ENCODE measurements at places on chromosomes 1 and 21. TPM values are rescaled to one million over a fixed set of nuclear protein-coding genes. Genes with fewer than 3 reads are reported as not detected.
A peak's percentile ranks its signal among the peaks of the same experiment; 100 is the strongest.

DNM3 gene
- not detected for total RNA-seq

- no peak for DNase-seq
Observed at GRCh38 chr1:160753594-160753993, 14.5 kb downstream of the SLAMF7 start.

GRCh38 chr1:243819438-243819839 lies 30.6 kb downstream of the AKT3 start:
- DNase-seq, result no peak

- no peak for DNase-seq
Observed at GRCh38 chr1:189678779-189679178, 798.9 kb downstream of the BRINP3 start.

- no peak for DNase-seq
Observed at GRCh38 chr21:16377120-16377658, 647.4 kb downstream of the USP25 start.

DNA sequence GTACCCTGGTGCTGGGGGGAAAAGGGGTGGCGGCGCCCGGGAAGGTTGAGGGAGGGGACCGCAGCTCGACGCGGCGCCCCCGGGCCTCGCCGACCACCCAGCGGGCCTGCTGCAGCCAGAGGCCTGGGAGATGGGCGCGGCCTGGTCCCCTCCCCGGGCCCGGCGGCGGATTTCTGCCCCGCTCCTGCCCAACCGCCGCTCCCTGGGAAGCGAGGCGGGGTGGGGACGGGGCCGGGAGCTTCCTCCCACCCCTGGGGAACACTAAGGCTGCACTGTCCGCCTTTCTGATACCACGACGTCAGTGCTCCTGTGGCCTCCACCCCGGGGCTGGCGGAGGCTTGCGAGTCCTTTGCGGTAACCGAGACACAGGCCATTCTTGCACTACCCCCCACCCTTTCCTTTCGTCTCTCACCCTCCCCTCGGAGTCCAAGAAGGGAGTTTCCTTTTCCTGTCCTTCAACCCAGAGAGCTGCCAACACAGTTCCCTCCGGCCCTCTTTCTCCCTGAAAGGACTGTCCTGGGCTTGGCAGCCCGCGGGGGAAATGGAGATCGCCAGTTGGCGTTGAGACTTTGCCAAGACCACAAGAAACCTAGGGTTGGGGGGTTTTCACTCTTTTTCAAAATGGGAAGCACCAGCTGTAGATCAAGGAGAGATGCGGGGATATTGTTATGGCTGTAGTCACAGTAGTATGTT lies 742 bp downstream of the SH3GLB1 start:
- peak; percentile 66 for DNase-seq

- DNase-seq, result no peak
Observed at GRCh38 chr1:216721062-216721461, 2.2 kb downstream of the ESRRG start.

DNA sequence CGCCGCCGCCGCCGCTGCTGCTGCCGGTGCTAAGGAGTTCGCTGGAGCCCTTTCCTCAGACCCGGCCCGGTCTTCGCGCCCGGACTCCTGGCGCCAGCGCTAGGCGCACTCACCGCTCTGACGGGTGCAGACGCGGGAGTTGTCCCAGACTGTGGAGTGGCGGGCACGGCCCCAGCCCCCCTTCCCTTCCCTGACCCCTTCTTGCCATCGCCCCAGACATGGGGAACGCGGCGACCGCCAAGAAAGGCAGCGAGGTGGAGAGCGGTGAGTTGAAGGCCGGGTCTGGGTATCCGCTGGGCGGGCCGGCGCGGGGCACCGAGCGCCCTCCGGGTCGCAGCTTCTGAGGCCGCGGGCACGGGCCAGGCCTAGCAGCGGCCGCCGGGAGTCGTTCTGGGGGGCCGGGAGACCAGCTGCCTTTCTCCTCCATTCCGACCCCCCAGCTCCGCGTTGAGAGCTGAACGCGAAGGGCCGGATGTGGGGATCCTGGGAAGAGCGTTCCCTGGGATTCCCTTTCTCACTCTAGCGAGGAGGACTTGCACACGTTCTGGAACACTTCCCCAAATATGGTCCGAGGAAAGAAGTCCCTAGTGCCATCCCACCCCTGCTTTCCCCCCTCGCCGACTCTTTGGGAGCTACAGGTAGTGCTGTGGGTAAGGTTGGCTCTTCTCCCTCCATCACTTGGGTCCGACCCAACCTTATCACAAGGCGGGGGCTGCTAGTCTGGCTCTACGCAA lies 65.8 kb upstream of the PRKACB start:
- DNase-seq, result no peak

LCE1F gene
- total RNA-seq, result not detected

DNA sequence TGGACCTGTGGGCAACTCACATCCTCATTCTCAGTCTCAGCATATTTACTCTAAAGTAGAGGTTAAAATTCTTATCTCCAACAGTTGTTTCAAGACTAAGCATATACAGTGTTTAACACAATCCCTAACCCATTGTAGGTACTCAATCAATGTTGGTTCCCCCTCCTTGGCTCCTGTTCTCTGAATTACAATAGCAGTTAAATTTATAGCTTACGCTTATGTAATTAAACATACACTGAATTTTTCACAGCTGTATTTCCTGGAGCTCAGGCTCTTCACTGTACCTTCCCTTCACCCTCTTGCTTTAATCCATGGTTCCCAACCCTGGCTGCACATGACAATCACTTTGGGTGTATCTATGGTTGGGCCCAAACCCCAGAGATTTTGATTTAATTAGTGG lies 89.4 kb downstream of the LPAR3 start:
- DNase-seq, result no peak

NUAK2 gene
- 0.27 TPM for total RNA-seq

DNA sequence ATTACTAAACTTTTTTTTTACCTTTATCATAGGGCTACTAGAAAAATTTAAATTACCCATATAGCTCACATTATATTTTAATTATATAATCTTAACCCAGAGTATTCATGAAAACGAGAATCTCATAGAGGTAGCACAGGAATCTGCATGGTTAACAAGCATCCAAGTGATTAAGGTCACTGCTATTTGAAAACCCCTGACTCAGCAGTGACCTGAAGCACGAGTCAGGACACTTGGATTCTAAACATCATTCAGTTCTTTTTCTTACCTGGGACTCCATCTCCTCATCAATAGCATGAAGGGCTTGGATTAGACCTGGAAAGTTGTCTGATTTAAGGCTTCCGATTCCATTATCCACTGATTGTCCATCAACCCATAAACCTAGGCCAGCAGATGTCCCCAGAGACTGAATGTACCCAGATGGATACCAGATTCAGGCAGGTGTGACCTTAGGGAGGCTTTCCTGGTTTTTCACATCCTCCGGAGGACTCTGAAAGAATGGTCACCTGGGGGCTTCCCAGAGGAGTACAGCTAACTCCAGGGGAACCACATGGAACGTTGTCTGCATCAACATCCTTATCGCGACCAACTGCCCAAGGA lies 174.3 kb downstream of the SETD4 start:
- DNase-seq, result no peak

- DNase-seq, result no peak
Observed at GRCh38 chr1:26153966-26154532, 4.8 kb upstream of the FAM110D start.

DNA sequence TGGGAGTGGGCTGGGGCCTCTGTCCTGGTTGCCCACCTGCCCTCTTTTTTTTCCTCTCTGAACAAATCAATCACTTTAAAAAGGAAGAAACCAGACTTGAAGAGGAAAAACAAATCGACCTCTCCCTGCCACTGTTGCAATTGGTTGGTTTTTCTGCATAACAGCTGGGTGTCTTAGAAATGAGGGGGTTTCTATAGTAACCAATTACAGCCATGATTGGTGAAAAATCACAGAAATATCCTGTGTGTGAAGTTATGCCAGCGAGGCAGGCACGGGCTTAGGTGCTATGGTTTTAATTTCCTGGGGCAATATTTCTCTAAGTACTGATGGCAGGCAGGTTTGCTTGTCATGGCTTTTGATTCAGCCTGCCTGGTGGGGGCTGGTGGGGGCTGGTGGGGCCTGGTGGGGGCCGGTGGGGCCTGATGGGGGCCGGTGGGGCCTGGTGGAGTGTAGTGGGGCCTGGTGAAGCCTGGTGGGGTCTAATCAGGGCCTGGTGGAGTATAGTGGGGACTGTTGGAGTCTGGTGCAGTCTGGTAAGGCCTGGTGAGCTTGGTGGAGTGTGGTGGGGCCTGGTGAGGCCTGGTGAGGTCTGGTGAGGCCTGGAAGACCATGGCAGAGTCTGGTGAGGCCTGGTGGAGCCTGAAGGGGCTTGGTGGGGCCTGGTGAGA lies 54.6 kb downstream of the AJAP1 start:
- no peak for DNase-seq

BRINP2 gene
- total RNA-seq, result not detected

MSH4 gene
- total RNA-seq, result not detected

CD1B gene
- total RNA-seq, result not detected

GRCh38 chr1:248786156-248786555 lies 30.6 kb upstream of the LYPD8 start:
- DNase-seq, result no peak

DNA sequence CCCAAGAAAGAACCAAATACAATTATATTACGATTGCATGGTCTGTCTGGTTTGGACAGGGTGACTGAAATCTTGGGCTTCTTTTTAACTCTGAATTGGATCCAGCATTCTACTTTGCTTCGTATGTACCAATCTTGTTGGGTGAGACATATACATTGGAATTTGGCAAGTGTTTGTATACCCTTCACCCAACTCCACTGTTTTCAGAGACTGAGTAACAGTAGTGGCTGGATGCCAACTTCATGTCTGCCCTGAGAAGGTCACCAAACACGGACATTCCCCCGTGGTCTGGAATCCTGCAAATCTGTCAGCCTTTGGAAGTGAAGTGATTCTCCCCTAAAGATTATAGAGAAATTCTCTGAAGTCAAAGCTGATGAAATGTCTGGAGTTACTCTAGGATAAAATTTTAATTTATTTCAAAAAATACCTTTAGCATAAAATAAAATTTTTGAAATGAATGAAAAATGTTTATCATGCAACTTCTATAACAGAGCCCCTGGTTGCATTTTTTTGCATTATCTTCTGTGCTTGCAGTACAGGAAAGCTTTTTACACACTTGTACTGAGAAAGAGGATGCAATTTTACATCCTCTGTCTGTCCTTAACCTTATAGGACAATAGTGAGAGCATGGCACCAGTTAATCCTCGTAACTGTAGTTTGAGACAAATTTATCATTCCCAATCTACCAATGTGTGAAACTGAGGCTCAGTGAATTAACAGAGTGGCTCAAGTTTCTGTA lies 201.8 kb downstream of the DISC1 start:
- peak; percentile 88 for DNase-seq

DNA sequence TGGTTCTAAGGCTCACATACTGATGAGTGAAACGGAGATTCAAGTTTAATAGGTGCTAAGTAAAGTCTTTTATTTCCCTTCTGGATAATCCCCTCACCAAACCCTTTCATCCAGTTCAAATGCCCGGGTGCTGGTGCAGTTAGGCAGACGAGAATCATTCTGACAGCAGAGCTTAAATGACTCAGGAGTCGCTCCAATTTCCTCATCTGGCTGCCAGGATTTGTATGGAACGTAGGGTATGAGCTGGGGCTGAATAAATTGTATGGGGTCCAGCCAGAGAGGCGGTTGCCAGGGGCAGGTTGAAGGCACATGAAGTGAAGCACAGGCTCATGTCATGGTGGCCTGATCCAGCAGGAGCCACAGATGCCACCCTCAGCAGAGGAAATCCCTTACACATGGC lies 76.0 kb downstream of the PAPPA2 start:
- DNase-seq, result no peak

PRAMEF5 gene
- not detected for total RNA-seq

DNA sequence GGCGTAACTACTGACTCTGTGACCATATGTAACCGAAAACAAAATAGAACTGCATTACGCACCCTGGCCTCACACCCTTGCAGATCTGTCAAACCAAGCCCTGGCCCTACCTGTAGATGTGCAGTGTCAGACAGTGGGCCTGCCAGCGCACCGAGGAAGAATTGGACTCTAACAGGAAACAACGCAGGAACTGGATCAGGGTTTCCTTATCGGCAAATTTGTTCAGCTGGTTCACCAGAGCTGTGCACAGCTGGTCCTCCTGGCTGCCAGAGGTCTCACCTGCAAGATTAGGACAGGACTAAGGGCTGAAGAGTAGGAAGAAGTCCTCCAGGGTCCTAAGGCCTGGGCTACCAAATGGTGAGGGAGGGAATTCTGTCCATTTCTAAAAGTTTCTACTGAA lies 90.0 kb downstream of the UBR4 start:
- DNase-seq, result no peak

GRCh38 chr1:16153999-16154673 lies 1.7 kb downstream of the EPHA2 start:
- DNase-seq, result no peak

CFH gene
- total RNA-seq, result 20.0 TPM

All from MG63 (cell line).